Activated CD4-positive, alpha-beta memory T cell treated with anti-CD3 and anti-CD28 coated beads, Interleukin-2, amount 10 ng/mL, durations not matched to agents 7 days and 5 days (primary cell): ENCODE measurements at places on chromosomes 2 and 18.

GRCh38 chr2:127034051-127034450 is 72.9 kb downstream of the BIN1 start:
- no peak for DNase-seq

DNA sequence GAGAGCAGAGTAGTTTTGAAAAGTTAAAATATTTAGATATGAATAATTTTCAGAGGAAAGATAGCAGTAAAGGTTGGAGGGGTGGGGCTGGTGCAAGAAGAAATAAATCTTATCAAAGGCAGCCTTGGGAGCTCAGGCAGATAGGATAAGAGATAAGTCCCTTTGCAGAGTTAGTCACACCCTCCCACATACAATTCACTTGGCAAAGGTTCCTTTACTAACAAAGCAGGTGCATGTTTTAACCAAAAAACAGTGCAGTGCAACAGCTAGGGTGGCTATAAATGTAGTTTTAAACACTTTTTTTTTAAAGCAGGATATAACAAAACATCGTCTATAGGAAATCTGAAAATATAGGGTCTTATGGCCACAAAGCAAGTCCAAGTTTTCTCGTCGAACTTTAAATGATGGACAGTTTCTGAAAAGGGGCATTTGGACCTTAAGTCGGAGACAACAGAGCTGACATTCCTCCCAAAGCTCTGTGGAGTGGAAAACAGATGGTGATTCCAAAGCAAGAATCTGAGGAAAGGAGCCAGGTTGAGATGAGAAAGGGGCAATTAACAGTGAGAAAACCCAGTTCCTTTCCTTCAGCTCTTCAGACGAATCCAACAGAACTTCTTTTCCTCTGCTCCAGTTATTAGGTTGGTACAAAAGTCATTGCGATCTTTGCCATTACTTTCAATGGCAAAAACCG is 53.0 kb downstream of the EPHA4 start:
- DNase-seq = no peak

DNA sequence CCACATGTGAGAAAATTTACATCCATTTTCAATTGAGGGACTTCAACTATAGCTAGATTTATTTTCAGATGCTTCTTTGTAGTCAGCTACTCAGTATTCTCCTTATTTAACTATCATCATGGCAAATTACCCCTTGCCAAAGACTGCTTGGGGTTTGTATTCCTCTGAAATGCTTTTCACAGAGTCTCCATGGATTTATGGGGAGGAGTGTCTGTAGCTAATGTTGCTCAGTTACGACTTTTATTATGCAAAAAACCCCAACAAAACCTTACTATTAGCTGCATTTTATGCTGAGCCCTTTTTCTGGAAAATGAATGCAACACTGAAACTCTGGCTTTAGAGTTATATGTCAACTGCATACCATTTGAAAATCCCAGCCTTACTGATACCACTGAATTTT is 78.6 kb downstream of the RFTN2 start:
- DNase-seq = no peak

DNA sequence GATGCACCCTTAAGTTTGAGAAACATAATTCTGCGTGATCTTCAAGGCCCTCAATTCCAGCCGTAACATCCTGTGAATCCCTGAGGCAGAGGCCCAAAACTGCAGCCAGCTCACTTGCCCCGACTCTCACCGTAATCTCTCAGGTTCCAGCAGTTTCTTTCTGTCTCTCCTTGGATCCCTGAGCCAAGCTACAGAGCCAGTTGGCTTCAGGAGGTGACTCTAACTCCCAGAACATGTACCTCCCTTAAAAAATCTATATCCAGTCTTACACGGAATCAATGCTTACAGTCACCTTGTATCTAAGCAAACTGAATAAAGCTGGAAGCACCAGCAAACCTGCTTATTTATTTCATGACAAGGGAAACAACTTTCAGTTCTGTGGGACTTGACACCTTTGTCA is 300.4 kb downstream of the SETBP1 start:
- no peak for DNase-seq

DNA sequence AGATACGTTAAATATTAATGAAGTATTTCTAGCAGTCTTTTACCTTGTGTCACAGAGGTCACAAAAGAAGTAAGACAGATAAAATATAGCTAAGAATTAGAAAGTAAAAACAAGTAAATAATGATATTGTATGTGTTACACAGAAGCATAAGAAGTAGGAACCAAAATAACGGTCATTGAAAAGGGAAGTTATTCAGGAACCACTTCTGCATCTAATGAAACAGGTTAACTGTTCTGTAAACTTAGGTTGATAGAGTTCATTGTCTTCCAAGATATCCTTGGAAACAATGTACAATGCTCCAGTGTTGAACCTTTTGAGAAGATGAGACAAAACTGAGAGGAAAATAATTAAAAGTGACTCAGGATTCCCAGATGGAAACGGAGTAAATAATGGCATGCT is 57.1 kb upstream of the CD302 start:
- DNase-seq = no peak
